ENCODE measurements at places on chromosomes 12 and 14.

GRCh38 chr12:53696285-53696654 is 20.4 kb upstream of the ATP5MC2 start:
- DNase-seq, result peak; percentile 36

GRCh38 chr12:2629051-2629450 is 165.7 kb upstream of the FKBP4 start:
- no peak for DNase-seq

GRCh38 chr12:88633312-88633711 is 53.0 kb upstream of the KITLG start:
- DNase-seq, result no peak

DNA sequence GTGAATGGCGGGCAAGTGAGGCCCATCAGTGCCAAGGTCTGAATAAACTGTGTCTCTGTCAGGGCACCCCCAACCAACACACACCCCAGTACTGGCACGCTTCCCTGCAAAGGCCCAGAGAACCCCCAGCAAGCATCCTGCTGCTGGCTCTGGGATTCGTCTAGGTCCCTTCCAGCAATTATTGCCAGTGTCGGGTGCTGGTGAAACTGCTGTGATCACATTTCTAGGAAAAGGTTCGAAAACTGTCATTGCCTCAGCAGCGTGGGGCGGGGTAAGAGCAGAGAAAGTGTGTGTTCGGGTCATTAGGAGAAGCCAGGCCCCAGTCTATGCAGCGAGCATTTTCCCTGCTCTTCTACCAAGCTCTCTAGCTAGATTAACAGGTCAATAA is 2.5 kb downstream of the FAM222A start:
- DNase-seq, result peak; percentile 37

DNA sequence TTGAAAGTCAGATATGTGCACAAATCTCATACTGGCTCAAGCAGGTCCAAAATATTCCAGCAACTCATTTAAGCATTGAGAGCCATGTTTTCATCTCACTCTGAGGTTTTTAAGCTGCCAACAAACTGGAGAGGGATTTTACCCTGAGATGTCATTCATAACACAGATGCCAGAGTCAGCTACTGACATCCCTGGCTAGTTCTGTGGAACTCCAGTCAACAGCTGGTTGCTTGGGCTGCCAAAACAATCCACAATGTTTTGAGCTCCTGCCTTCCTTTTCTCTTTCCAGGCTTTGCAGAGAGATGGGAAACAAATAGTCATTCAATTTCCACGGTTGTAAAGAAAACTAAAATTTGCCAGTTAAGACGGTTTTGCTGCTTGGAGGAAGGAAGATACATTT is 621.2 kb upstream of the FBXO33 start:
- no peak for DNase-seq

DNA sequence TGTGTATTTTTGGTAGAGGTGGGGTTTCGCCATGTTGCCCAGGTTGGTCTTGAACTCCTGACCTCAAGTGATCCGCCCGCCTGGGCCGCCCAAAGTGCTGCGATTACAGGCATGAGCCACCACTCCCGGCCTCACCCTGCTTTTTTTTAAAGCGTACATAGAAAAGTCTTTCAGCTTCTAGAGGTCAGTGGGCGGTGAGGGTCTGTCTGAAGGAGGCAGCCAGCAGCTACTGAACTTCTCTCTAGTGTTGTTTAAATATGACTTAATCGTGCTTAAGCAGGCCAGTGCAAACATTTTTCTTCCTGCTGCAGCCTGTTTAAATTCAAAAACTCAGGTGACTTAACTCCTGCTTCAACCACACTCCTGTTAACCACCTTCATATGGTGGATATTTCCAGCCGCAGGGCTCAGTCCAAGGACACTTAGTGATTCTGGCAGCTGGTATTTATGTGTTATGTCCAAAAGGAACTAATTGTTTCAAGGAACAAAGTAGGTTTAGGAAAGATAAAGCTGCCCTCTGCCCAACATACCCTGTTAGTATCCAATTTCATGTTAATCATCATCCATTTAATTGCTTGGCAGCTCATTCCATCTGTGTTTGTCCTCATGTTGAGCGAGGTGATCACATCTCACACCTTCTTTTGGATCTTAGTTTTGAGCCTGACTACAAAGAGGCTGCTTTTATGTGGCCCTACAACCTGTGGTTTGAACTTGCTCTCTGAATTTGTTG is 2.0 kb downstream of the PRKAB1 start:
- no peak for DNase-seq

- DNase-seq, result no peak
Observed at GRCh38 chr12:89350260-89350629, 2.1 kb downstream of the DUSP6 start.

GRCh38 chr12:70444903-70445302 is 78.8 kb downstream of the KCNMB4 start:
- DNase-seq, result no peak

- no peak for DNase-seq
Observed at GRCh38 chr14:102196902-102197230, 57.2 kb downstream of the WDR20 start.

- no peak for DNase-seq
Observed at GRCh38 chr12:65156366-65156841, 13.0 kb upstream of the LEMD3 start.

GRCh38 chr14:22872833-22873520 is 1.4 kb downstream of the LRP10 start:
- DNase-seq, result no peak

DNA sequence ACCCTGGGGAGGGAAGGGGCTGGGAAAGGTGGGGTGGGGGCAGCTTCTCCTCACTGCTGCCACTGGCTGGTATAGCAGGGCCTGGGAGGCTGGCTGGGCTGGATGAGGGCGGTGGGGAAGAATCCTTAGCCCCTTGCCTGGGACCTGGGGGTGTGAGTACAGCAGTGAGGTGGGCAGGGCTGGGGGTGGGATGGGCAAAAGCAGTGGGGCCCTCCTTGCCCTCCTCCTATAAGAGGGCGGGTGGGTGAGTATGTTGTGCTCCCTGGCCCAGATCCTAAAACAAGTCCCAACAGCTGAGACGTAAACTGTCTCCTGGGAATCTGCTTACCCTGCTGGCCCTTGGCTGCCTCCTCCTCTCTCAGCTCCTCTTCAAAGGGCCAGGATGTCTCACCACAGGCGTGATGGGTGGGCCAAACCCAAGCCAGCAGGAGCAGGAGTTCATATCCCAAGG is 2.2 kb downstream of the NCKAP5L start:
- no peak for DNase-seq

DNA sequence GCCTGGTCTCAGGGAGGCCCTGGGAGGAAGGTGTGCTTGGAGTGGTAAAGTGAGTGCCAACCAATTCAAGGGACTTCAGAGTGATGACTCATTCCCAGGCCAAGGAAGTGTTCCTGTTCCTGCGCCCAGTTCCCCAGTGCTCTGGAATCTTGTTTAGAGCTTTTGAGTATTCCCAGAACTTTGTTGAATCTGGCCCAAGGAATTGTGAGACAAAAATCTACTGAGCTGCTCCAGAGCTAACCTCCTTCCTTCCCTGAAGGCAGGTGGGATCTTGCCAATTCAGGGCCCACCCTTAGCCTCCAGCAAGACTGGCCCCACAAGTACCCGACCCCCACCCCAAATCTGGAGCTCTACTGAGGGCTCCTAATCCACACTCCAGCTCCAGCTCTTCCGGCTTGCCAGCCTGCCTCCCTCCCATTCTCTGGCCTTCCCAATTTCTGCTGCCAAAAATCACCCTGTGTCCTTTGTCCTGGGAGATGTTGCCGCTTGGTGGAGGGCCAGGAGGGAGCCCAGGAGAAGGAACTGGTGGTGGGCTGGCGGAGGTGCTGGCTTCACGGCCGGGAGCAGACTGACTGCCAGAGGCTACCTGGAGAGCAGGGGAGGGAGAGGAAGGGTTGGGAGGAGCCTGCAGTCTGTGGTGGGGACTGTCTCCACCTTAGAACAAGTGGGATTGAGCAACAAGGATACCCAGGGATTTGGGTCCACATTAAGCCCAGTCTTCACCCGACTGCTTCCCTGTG is 2.0 kb upstream of the ATN1 start:
- peak; percentile 86 for DNase-seq

DNA sequence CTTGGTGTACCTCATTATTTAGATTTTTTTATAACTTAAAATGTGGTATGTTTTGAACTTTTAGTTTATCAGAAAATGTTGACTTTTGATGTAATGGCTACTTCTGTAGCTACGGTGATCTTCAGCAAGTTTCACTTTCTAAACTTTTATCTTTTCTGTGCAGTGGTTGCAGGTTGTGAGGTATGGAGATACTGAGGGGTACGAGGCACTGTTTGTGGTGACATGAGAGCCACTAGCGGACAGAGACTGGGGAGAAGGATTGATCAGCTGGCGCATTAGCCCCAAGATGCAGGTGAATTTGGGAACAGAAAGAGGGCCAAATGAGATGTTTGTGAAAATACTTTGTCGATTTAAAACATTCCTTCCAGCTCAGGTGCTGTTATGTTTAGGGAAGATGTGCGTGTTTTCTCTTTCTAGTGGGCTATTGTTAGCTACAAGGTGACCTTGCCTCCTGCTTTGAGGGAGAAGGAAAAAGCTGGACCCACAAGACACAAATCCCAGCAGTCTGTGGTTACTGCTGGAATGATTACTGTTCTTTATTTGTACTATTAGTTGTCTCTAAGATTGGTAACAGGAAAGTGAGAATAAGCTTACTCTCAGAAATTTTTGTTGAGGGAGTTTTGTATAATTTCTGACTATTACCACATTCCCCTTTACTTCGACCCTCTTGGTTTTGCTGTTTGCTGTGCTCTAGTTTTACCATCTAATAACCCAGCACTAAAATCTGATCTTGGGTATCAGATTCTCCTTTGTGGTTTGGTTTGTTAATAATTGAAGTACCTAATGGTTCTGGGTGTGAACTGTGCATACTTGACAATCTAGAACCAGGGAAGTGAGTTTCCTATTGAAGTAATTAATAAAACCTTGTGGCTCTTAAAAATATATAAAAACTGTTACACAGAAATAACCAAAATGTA is 61.7 kb downstream of the FBXO34 start:
- DNase-seq, result no peak

- DNase-seq, result no peak
Observed at GRCh38 chr14:76669770-76670169, 91.5 kb upstream of the VASH1 start.

DNA sequence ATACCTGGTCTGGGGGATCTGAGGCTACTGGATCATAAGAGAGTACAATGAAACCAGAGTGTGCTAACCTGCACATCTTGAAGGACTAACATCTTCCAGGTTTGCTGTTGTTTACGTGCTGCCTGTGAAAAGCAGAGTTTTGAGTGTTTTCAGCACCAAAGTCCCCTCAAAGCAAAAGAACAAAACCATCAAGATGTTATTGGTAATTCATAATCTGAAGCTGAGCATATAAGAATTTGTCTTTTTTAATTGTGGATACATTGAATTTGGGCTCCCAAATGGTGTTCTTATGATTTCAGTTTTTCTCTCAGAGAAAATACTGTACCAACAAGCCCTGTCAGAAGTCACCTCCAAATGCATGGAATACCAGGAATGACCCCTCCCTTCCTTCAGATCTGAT is 110.2 kb downstream of the BTG1 start:
- DNase-seq, result no peak

DNA sequence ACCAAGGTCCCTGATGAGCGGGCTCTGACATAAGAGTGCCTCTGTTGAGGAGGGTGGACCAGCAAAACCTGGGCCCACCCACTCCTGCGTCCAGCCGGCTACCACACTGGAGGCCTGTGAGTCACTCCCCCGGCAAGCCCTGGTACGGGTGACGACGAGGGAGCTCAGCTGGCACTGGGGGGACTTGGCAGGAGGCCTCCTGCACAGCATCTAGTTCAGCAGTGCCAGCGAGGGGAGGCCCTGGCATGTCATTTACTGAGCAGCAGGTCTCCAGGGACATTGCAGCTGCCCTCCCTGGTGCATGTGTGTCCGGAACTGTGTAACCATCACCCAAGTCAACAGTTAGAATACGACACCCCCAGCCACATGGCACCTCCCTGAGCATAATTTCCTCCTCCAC is 24.4 kb downstream of the CD9 start:
- no peak for DNase-seq

DNA sequence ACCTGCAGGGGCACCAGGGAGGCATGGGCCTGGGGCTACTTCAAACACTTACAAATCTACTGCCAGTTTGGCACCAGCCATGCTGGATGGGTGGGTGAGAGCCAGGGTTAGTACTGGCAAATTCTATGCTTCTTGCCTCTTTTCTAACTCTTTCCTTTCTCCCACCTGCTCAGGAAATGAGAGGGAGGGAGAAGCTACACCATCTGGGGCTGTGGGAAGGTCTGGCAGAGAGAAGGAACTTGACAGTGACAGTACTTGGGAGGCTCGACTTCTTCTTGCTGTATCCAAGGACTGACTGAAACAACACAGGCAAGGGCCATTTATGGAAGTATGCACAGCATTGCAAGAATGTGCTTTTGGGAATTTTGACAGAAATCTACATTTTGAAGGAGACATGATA is 149.6 kb upstream of the DYRK2 start:
- DNase-seq, result no peak

- no peak for DNase-seq
Observed at GRCh38 chr14:75650253-75651058, 10.2 kb downstream of the ERG28 start.

DNA sequence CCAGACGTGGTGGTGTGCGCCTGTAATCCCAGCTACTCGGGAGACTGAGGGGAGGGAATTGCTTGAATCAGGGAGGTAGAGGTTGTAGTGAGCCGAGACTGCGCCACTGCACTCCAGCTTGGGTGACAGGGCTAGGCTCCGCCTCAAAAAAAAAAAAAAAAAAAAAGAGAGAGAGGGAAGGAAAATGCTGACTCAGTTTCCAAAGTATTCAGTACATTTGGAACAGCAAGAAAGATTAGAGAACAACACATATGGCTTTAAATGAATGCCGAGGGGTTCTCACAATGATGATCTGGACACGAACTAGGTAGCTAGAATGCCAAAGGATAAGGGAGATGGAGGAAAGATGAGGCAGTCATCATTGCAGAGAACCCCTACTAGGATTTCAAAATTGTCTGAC is 97.4 kb downstream of the NAV3 start:
- DNase-seq, result no peak

GRCh38 chr12:13278249-13278787 is 81.8 kb downstream of the EMP1 start:
- peak; percentile 72 for DNase-seq

DNA sequence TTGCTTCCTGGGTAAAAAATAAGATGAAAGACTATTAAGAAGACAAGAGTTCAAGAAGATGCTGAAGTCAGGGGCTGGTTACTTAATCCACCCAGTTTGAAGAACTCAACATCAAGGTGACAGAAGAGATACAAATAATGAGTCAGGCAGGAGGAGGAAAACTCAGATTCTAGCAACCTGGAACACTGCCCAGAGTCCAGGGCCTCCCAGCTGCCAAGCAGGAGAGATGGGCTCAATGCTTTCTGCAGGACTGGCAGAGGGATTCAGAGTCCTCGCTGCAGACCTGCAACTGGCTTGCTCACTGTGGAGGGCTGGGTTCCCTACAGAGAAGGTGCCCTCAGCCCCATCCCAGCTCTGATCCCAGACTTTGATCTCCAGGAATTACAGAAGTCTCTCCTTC is 28.6 kb upstream of the CEBPE start:
- DNase-seq, result peak; percentile 59
